ENCODE measurements at places on chromosomes 11 and 22. TPM values are rescaled to one million over a fixed set of nuclear protein-coding genes. Genes with fewer than 3 reads are reported as not detected.

Gene OR52N5
- total RNA-seq = not detected

Gene OR2AT4
- total RNA-seq = 0.22 TPM

Gene MRGPRX3
- not detected for total RNA-seq

Gene C1QTNF5
- total RNA-seq = 3.4 TPM

Gene TREH
- total RNA-seq = not detected

Gene KIAA1671
- total RNA-seq = 17.3 TPM

Gene PLXNB2
- total RNA-seq = 32.4 TPM

Gene OR8G1
- not detected for total RNA-seq

Gene OR5L1
- total RNA-seq = not detected

Gene LINC01488
- total RNA-seq = 0.09 TPM

Gene TMPRSS5
- not detected for total RNA-seq

Gene TUBA8
- total RNA-seq = 0.39 TPM

Gene HBE1
- total RNA-seq = not detected

Gene RFPL2
- total RNA-seq = 1.8 TPM

Gene SPTBN2
- total RNA-seq = 14.5 TPM

Gene F2
- 0.06 TPM for total RNA-seq

Gene GP1BB
- total RNA-seq = not detected

Gene XNDC1N
- 6.6 TPM for total RNA-seq

Gene TMEM25
- total RNA-seq = 28.2 TPM

Gene CSF2RB
- not detected for total RNA-seq

Gene TRIM48
- total RNA-seq = not detected

Gene DCHS1
- 4.5 TPM for total RNA-seq

Gene CALCB
- total RNA-seq = 3.1 TPM

Gene KRTAP5-9
- total RNA-seq = not detected

Gene SYT9
- 5.2 TPM for total RNA-seq

Gene KRTAP5-1
- not detected for total RNA-seq

Gene RIMBP3C
- 1.2 TPM for total RNA-seq

Gene APOA5
- 0.25 TPM for total RNA-seq

Gene OR8D4
- total RNA-seq = not detected

Gene DEUP1
- not detected for total RNA-seq

Gene OR4C12
- total RNA-seq = not detected

Gene TMEM45B
- total RNA-seq = not detected

Gene BAIAP2L2
- 2.6 TPM for total RNA-seq

Gene SCGB1C1
- total RNA-seq = not detected

Gene FGF19
- 0.09 TPM for total RNA-seq

Gene JAML
- 0.09 TPM for total RNA-seq

Gene KRTAP5-11
- total RNA-seq = not detected

Gene RASL10A
- total RNA-seq = 0.09 TPM

Gene NLRP6
- total RNA-seq = not detected

Gene CDKN1C
- 47.8 TPM for total RNA-seq

Gene CLMP
- total RNA-seq = 5.7 TPM

Gene SOX6
- total RNA-seq = 8.3 TPM

Gene THRSP
- total RNA-seq = not detected

Gene GLYATL1
- 9.1 TPM for total RNA-seq

Gene DBX1
- 5.3 TPM for total RNA-seq

Gene CERK
- total RNA-seq = 80.6 TPM
